ENCODE measurements at places on chromosomes 12 and 14.

GRCh38 chr12:46100551-46101484, 110.4 kb upstream of the SCAF11 start:
- no peak for DNase-seq

DNA sequence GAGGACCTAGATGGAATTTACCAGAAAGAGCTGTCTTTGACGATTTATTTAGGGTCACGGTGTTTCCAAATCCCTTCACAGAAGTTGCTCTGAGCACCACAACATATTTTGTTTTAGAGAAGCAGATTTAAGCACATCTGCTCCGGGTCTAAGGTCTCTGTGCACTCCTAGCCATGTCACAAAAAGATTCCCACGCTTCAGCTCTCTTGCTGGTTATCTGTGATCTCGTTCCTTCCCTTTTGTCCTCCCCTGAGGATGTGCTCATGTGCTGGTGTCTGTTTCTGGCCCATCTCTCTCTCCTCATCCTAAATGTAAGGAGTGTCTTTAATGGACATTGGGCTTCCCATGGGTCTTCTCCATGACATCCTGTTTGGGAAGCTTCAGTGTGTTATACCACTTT, 53.7 kb upstream of the GNPNAT1 start:
- DNase-seq = no peak

GRCh38 chr12:55694188-55694515, 13.6 kb downstream of the ITGA7 start:
- DNase-seq = no peak

- DNase-seq = peak; percentile 20
These were observed 24.3 kb downstream of the CMA1 start for GRCh38 chr14:24483604-24484252.

All from T47D (cell line).